ENCODE measurements at places on chromosomes 13 and 19. TPM values are rescaled to one million over a fixed set of nuclear protein-coding genes. Genes with fewer than 3 reads are reported as not detected.

Gene ZNF540
- total RNA-seq, result 3.1 TPM

GRCh38 chr19:31535691-31536460 is 186.6 kb upstream of the TSHZ3 start:
- no peak overlapping the region for H3K27ac ChIP-seq
- no peaks in the 10 kb centered on the region for H3K27me3 ChIP-seq
- H3K36me3 ChIP-seq, result no peaks in the 10 kb centered on the region
- DNase-seq, result no peak
- no peaks in the 10 kb centered on the region for H3K4me1 ChIP-seq
- no peak overlapping the region for H3K4me3 ChIP-seq

- H3K4me3 ChIP-seq, result no peak overlapping the region
- no peak for DNase-seq
- H3K27ac ChIP-seq, result no peak overlapping the region
- H3K36me3 ChIP-seq, result peaks cover 9% of the 10 kb centered on the region
These were observed 156.5 kb downstream of the LMO7 start for GRCh38 chr13:75792526-75793187.

Gene ZNF135
- 5.0 TPM for total RNA-seq

Gene MBD3L3
- total RNA-seq, result not detected

GRCh38 chr19:18660051-18660910 is 23.2 kb upstream of the CRTC1 start:
- no peaks in the 10 kb centered on the region for H3K36me3 ChIP-seq
- H3K27ac ChIP-seq, result no peak overlapping the region
- peak; percentile 43 for DNase-seq
- no peaks in the 10 kb centered on the region for H3K4me1 ChIP-seq
- H3K4me3 ChIP-seq, result no peak overlapping the region

DNA sequence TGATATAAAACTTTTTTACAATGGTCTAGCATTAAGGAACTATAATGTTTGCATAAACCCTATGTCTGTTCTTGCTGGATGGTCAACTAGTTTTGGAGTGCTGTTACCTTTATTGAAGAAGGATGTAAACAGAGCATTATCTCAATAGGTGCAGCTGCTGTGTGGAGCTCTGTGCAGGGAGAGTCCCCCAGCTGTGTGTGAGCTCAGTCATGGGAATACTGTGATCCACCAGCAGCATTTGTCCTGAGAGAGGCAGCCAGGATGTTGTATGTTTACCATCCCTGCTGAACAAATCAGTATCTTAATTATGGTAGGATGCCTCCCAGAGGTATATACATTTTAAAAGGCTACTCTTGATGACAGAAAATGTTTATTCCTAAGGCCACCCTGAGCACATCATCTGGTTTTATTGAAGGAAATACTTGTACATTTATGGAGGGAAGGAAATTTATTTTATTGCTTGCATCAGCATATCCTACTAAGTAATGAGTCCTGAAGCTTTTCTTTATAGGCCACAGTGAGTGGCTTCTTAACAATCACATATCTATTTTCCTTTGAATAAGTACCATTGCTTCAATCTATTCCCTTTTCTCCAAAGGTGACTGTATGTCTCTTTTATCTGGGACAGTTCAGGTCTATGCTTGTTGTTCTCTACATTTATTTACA is 11.7 kb downstream of the RAP2A start:
- no peaks in the 10 kb centered on the region for H3K36me3 ChIP-seq
- no peak for DNase-seq
- H3K27ac ChIP-seq, result no peak overlapping the region
- no peak overlapping the region for H3K4me3 ChIP-seq
- no peaks in the 10 kb centered on the region for H3K4me1 ChIP-seq
